CD4-positive, alpha-beta T cell treated with Interleukin-17A for 1 hour (primary cell): ENCODE measurements at places on chromosomes 7 and 10.

GRCh38 chr7:1981201-1981877, 251.4 kb downstream of the MAD1L1 start:
- DNase-seq, result no peak

DNA sequence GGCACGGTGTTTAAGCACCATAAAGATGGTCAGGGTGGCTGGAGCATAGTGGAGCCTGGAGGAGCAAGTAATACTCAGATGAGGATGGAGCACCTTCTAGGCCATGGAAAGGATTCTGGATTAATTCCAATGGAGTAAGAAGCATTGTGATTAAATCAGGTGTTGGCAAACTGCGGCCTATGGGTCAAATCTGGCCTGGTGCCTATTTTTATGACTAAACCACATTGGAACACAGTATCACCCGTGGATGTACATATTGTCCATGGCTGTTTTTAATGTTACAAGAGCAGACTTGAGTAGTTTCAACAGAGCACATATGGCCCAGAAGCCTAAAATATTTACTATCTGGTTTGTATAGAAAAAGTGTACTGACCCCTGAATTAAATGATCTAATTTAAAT, 49.9 kb upstream of the TMEM248 start:
- no peak for DNase-seq

GRCh38 chr7:24192053-24192452, 91.9 kb upstream of the NPY start:
- DNase-seq, result no peak

DNA sequence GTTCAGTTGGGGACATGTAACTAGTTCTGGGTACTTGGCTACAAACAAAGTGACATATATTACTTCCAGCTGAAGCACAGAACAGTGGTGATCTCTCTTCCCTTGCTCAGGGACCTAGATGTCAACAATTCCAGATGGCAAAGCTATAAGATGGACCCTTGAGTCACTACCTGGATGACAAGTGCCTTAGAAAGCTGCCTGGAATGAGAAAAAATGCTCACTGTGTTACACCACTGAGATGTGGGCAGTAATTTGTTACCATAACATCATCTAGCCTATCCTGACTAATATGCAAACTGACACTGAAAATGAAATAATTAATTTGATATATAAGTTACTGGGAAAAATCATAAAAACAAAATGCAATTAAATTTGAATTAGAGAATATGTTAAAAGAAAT, 16.4 kb upstream of the CTTNBP2 start:
- no peak for DNase-seq

- no peak for DNase-seq
Observed at GRCh38 chr10:78964952-78965633, 103.7 kb upstream of the ZMIZ1 start.

DNA sequence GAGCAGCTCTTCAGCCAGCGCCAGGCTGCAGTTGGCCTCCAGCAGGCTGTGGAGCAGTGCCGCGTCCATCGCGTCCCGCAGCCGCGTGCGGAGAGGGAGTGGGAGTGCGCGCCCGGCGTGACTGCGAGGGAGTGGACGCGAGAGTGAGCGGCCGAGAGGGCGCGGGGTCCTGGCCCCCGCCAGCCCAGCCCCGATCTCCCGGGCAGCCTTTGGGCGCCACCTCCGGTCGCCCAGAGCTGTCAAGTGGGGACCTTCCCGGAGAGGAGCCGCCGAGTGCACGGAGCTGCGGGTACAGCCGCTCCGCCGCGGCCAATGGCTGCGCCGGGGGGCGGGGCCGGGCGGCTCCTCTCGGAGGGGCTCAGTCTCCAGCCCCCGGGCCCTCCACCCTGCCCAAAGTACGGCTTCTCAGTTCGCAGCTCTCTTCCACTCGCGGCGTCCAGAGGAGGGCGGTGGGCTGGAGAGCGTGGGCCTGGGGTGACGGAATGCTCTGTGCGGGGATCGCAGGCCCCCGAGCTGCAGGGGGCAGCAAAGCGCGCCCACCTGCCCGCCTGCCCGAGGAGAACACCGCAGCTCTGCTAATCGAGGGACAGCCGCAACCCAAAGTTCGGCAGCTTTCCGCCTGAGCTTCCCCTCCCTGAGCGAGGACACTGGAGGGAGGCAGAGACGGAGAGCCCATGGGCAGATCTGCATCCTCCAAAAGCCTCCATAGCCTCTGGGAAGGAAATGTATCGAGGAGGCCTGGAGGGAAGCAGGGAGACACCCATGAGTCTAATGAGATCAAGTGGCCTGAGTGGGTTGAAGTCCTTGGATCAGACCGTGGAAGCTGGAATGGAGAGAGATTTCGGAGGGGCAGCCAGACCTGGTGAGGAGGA, at the start of gene CRHR2:
Gene CRHR2, minus strand, starts transcription at position 245 of the 872 bp plus-strand sequence. Its CDS starts 176 bp downstream, at position 69.
- peak; percentile 27 for DNase-seq

DNA sequence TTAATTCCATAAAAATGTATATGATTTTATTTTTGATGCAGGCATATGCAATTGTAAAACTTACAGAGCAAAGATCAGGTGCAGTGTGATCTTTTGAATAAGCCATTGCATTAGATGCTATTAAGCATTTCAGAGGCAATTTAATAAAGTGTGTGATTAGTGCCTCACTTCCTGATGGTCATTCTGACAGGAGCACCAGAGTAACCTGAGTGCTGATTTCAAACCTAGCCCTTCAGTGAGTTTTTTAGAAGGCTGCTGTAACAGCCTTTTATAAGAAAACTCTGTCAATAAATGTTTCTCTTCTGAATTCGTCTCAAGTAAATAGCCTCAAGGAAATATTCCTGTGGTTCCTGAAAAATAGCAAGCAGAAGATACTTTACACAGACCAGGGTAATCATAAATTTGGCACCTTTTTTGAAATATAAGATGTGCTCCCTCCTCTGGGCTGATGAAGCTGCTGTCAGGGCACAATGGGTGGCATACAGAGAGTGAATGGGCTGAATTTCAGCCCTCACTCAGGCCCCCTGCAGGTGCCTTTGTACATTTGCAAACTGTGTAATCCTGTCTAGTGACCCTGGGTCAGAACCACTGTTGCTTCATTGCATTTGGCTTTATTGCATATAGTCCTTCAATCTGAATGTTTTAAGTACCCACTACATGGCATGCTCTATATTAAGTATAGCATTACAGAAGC, 193.7 kb upstream of the CSTF2T start:
- DNase-seq, result no peak

- DNase-seq, result no peak
Observed at GRCh38 chr7:152905949-152906348, 146.4 kb downstream of the ACTR3B start.

DNA sequence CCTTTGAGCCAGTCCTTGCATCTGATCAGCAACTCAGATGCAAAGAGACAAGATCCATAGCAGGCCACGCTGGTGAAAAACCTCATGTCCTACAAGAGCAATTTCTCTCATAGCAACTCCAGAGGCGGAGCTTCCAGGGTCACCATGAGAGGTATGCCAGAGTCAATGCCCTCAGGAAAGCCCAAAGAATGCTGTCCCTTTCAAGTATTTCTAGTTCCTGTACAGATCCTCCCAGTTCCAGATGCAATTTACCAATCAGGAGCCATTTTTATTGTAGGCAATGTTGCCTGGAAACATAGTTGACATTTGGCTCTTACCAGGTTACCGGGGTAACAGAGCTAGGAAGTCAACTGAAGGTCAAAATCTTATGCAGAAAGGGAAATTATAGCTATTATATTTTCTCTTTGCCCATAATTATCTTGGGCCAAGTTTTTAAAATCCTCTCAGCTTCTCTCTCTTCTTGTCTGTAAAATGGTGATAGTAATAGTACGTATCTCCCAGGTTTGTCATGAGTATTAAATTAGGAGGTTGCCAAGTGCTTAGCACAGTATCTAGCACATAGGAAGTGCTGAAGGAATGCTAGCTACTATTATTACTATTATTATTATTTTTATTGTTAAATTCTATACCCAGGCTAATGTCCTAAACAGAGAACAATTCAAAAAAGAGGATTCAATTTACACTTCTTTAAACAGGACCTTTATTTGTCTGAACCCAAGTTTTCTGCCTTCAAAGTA, 46.3 kb upstream of the TM9SF3 start:
- DNase-seq, result no peak

GRCh38 chr7:157560710-157561522, 224.1 kb downstream of the DNAJB6 start:
- no peak for DNase-seq

- DNase-seq, result no peak
Observed at GRCh38 chr10:18421726-18422293, 229.6 kb downstream of the NSUN6 start.

GRCh38 chr10:63522277-63522687, 1.1 kb downstream of the REEP3 start:
- peak; percentile 57 for DNase-seq

DNA sequence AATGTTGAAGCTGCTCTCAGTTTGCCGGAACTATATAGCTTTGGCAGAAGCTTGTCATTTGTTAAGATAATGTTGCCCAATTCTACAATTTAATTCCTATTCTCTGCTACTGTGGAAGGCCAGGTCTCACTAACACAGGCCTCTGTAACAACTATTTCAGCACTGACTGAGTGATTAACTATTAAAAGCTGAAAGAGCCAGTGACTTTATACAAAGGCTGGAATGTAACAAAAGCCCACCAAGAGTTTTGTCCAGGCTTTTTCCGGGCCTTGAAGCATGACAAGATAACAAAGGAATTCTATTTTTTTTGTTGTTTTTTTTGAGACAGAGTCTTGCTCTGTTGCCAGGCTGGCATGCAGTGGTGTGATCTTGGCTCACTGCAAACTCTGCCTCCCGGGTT, 795.6 kb downstream of the PHTF2 start:
- no peak for DNase-seq

DNA sequence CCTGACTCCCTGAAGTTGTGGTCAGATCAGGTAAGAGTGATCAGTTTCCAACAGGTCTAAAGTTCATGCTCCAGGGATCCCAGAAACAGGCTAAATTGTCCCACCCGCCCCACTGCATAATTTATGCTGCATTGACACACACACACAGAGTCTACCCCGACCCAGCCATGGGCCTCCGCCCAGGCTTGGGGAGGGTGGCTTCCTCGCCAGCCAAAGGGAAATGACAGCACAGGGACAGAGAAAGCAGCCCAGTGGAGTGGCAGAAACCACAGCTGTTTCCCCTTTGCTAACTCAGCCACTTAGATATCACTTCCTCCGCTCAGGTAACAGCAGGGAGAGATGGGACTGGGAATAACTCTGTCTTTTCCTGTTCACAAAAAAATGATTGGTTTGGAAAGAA, 9.4 kb downstream of the SH3PXD2A start:
- DNase-seq, result peak; percentile 39

GRCh38 chr10:60646966-60647796, 131.1 kb upstream of the CDK1 start:
- DNase-seq, result peak; percentile 74

- DNase-seq, result no peak
Observed at GRCh38 chr7:114175125-114175524, 239.5 kb upstream of the FOXP2 start.

DNA sequence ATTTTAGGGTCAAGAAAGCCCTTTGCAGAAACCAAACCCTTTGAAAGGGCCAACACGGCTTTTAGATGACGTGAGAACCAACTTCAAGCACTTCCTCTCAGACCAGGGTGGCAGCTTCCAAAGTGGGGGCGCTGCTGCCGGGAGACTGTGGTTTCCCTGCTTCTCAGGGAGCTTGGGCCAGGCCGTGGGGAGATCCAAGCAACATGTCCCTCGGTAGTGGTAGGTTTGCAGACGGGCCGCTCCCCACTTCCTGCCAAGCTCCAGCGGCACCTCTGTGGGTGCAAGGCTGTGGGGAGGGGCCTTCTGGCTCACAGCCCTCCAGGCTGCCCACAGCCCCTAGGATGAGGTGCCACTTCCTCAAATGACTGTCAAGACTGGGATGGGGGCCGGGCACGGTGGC, 132.4 kb downstream of the FAM53B start:
- DNase-seq, result peak; percentile 70

DNA sequence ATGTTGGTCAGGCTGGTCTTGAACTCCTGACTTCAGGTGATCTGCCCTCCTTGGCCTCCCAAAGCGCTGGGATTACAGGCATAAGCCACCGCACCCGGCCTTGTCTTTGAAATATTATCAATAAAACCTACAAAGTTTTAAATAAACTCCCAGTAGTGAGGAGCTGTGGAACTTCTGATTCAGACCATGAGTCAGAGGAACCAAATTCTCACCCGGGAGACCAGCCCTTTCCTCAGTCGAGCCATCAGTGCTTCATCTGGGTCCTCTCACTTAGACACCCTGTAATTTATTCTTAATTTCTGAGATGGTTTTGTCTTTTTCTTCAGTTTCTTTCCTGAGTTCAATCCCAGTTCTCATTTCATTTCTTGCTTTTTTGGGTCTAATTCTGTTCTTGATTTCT, 68.6 kb downstream of the DYNC2I1 start:
- no peak for DNase-seq

DNA sequence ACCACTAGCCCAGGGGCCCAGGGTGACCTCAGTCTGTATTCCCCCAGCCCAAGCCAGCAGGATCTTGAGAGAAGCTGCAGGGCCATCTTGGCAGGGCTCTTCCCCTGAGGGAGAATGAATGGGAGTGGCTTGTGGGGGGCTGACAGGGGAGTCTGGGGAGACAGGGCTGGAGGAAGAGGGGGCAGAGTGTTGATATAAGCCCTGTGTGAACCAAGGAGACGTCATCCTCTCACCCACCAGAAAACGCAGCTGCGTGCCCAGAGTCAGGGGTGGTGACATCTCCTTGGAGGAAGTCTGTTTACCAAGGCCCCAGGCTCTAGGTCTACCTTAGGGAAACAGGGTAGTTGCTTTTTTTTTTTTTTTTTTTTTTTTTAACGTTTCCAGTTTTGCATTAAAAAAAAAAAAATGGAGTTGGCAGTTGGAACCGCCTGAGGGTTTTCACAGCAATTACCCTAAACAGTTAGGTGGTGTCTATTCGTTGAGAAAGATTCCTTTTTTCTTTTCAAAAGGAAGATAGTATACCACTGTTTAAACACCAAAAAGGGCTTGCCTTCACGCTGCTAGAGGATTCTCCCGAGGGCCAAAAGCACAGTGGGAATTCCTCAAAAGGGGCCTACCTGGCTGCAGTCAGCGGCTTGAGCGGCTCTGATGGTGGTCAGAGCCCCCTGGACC, 113.8 kb downstream of the PRPF18 start:
- no peak for DNase-seq

DNA sequence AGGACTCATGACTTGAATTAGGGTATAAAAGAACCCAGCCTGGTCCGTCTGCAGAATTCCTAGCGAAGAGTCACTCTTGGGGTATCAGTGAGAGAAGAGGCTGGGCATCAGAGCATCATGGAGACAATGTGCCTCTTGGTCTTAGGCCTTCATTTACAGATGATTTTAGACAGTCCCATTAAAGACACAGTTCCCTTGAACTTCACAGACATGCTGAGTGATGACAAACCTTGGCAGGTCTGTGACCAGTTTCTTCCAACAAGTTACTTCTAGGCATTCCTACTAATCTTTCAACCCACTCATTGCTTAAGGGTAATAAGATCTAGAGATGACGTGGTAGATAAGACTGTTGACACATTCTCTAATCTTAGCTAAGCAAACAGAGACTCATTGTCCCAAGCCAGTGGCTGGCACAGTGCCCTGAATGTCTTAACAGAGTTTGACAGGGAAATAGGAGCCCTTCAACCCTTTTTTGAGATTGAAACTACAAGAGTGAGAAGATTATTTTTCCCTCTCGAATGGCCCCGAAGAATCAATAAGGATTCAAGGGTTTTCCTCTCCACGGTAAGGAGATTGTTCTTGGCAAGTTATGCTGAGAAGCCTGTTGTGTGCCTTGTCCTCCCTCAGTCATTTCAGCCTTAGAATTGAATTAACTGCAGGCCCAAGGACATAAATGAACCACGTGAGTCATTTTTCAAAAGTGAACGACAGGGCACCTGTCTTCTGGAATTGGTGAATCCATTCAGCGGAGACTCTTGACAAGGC, 281.1 kb downstream of the CCDC3 start:
- DNase-seq, result no peak
